ENCODE measurements at places on chromosomes 4 and X.

DNA sequence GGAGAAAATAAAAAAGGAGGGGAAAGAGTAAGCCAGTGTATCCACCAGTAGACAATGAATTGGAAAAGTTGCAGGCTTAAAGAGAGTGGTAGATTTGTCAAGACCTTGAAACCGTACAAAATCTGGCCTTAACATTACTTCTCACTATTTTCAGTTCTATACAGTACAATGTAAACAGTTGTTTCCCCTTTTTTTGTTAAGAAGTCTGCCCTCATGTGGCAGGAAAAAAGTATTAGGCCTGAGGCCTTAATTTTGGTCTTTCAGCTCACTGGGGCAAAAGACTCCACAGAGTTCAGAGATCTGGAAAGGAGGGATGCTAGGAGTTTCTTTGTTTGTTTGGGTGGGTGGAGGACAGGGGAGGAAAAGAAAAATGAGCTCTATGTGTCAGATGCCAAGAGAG is 92.8 kb upstream of the CCDC160 start:
- DNase-seq: no peak

DNA sequence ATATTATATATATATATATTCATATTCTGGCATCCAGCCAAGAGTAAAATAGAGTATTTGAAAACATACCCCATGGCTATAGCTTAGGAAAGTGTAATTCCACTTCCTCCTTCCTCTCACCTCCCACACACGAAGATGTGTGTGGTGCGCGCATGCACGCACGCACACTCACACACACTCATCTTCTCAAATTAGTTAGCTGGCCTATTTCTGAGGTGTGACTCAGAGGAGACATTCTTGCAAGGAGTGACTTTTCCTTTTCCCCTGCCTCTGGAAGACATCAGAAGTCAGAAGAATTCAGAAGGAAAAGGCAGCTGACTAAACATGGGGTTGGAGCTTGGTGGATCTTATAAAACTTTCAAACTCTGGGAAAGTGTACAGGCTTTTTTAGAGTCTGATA is 8.8 kb downstream of the ENPEP start:
- no peak for DNase-seq

DNA sequence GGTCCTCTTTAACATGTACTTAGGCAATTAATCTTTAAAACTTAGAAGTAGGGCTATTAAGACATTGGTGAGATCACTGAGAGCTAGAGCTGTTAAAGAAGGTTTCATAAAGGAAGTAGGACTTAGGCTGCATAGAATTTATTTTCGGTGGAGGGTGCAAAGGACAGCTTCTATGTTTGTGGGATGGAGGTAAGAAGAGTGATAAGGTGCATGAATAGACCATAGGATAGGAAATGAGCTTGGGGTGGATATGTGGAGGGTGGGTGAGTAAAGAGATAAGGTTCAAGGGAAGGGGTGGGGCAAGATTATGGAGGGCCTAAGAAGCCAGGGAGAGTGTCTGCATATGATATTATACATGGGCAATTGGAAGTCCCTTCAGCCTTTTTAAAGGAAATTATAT is 15.9 kb downstream of the RTL9 start:
- no peak for DNase-seq

DNA sequence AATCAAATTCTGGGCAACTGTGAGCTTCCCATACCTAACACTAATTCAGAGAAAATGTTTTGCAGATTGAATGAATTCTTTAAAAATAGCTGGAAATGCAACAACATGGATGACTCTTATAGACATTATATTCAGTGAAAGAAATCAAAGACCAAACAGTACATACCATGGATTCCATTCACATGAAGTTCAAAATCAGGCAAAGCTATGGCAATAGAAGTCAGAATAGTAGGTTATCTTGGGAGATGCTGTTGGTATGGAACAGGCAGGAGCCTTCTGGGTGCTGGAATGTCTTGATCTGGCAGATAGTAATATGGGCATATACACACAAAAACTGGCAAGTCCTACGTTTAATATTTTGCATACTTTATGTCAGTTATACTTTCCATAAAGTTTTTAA is 25.5 kb upstream of the CBLL2 start:
- DNase-seq: no peak

GRCh38 chr4:140018931-140019618 is 134.9 kb downstream of the MAML3 start:
- no peak for DNase-seq

- DNase-seq: no peak
Observed at GRCh38 chrX:40013266-40014195, 84.2 kb downstream of the BCOR start.

- no peak for DNase-seq
Observed at GRCh38 chr4:118790544-118790943, 45.4 kb downstream of the SEC24D start.

- DNase-seq: no peak
Observed at GRCh38 chrX:155819525-155819924, 61.6 kb upstream of the VAMP7 start.

- DNase-seq: no peak
Observed at GRCh38 chrX:39491548-39492297, 606.0 kb downstream of the BCOR start.

DNA sequence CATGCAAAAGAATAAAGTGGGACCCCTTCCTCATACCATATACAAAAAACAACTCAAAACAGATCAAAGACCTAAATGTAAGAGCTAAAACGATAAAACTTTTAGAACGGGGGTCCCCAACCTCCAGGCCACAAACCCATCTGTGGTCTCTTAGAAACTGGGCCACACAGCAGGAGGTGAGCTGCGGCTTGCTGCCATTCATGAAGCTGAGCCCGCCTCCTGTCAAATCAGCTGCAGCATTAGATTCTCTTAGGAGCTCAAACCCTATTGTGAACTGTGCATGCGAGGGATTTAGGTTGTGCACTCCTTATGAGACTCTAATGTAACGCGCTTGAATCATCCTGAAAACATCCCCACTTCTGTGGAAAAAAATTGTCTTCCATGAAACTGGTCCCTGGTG is 7.0 kb upstream of the GATA1 start:
- DNase-seq: no peak

GRCh38 chr4:81844717-81845116 is 373.0 kb upstream of the RASGEF1B start:
- DNase-seq: peak; percentile 26

DNA sequence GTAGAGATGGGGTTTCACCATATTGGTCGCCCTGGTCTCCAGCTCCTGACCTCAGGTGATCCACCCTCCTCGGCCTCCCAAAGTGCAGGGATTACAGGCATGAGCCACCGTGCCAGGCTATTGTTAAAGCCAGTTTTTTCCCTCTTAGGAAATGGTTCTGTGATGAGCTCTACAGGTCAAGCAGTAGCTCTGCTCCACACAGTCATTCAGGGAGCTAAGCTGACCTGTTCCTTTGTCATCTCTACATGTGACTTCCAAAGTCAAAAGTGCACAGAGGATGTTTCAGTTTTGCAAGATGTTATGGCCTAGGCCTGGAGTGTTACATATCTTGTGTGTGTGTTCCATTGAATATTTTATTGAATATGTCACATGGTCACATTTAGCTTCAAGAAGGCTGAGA is 11.4 kb downstream of the MCUB start:
- DNase-seq: no peak

DNA sequence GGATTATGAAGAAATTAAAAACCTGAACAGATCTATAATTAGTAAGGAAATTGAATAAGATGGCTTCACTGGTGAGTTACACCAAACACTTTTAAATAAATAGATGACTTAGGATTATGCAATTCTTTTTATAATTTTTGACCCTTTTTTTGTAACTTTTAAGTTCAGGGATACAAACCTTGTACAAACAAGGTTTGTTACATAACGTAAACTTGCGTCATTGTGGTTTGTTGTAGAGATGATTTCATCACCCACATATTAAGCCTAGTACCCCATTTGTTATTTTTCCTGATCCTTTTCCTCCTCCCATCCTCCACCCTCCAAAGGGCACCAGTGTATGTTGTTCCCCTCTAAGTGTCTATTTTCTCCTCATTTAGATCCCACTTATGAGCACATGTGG is 75.7 kb downstream of the CPEB2 start:
- no peak for DNase-seq

DNA sequence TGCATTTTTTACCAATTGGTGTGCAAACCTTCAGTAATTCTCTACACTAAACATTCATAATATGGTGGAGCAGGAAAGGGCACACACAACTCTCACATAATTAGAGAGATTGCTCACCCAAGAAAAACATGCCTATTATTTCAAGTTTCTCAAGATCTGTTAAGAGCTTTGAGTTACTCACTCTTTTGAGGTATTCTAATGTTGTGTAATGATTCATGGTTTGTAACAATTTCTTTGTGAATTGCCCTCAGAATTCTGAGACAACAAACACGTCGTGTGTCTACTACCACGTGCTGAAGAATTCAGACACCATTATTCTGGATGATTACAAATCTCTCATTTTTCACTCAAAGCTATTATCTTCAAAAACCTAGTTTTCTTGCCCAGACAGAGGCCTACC is 82.8 kb downstream of the PDGFC start:
- DNase-seq: no peak

DNA sequence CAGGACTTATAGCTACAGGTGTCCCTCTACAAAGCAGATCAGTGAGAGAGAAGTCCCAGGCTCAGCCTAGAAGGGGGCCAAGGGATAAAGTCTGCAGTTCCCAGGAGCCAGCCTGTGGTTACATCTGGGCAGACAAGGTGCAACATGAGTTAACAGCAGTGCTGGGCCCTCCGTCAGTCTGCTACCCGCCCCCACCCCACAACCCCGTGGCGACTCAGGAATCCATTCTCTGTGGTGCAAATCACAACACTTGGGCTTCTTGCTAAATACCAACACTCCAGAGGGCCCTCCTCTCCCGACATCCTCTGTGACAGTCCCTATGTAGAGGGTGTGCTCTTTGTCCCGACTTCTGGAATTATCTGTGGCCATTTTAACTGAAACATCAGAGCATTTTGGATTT is 13.8 kb downstream of the GPM6B start:
- no peak for DNase-seq

- DNase-seq: no peak
Observed at GRCh38 chr4:89837993-89838390, 1.0 kb upstream of the SNCA start.

- DNase-seq: no peak
Observed at GRCh38 chr4:80305466-80305865, 30.1 kb upstream of the CFAP299 start.

DNA sequence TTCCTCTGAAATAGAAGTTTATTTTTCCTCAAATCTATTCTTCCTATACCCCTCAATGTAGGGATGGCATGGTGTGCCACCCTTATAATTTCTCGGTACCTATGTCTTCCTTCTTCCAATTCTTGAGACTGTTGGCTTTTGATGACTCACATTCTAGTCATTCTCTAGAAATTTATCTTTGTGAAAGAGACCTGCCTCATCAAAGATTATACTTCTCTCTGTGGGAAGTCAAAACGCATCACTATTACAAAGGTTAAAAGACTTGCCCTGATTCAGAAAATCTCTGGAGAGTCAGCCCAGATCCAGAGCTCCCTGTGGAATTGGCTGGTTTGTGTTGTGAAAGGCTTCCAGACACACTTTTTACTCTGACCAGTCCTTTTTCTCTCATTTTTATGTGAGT is 65.9 kb upstream of the FSTL5 start:
- no peak for DNase-seq

- no peak for DNase-seq
Observed at GRCh38 chr4:79772510-79772909, 300.5 kb downstream of the ANTXR2 start.

DNA sequence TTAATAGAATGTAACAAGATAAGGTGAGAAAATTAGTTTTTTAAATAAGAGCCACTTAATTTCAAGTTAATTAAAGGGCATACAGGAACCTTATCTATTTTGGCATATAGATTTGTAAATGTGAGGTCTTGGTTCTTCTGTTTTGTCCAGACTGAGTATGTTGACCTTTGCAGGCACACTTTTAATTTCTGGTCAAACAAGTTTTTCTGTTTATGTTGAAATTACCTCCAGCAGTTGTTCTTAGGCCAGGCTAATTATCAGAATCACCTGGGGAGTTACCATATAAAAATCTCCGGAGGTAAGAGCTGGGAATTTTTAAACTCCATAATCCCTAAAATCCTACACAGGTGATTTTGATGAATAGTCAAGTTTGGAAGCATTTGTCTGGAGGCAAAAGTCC is 227.4 kb upstream of the ANKRD50 start:
- no peak for DNase-seq

DNA sequence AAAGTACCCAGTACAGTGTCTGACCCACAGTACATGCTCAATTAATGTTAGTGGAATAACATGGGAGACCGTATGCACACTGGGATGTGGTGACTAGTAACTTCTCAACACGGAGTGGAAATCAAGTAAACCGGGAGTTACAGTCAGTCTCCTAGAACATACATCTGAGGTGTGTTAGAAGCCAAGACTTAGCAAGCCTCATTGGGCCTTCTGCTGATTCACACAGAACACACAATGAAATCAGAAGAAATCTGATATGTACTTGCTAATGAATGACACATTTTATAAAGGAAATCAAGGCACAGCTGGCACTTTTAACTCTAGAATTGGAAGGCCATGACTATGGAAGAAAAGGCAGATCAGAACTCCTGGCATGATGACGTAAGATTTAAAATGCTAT is 13.0 kb downstream of the TRAPPC2 start:
- DNase-seq: no peak

DNA sequence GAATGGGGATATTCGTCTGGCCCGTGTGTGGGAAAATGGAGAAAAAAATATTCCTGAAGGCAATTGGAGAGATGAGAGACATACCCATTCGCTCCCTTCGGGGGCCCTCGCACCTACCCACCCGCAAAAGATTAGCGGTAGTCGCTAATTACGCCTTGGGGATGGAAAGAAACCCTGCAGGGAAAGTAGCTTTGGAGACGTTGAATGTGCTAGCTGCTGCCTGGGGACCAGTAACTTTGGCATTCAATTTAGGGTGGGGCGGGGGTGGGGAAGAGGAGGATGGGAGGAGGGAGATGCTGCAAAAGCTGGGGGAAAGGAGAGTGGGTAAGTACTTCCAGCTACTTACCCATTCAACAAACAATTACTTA is 407 bp upstream of the ZC4H2 start:
- DNase-seq: no peak

GRCh38 chr4:94127707-94128328 is 79.8 kb upstream of the SMARCAD1 start:
- DNase-seq: no peak

DNA sequence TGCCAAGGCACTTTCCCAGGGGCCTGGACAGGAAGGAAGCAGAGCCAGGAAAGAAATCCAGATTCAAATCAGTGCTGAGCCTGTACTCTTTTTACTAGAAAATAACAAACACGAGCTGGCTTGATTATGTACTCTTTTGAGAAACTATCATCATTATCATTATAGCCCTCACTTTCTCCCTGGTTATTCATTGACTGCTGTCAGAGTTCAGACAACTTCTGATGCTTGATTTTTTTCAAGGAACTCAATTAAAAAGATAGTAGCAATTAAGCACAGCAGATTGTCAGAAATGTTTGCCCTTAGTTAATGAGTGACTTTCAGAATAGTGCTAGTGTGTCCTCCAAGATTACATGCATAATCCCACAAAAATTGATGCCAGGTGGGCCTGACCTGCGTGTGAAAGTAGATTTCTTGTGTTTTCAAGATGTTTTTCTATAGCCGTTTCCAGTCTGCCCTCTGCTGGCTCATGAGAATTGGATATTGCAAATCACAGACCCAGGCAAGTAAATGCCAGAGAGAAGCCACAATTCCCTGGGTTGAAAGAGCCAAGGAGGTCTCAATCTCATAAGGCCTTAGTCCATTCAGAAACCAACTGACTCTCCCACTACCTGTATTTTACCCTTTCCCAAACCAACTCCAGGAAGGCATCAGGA is 14.3 kb upstream of the PNPLA4 start:
- no peak for DNase-seq
